ENCODE measurements at places on chromosomes 13 and 19.

DNA sequence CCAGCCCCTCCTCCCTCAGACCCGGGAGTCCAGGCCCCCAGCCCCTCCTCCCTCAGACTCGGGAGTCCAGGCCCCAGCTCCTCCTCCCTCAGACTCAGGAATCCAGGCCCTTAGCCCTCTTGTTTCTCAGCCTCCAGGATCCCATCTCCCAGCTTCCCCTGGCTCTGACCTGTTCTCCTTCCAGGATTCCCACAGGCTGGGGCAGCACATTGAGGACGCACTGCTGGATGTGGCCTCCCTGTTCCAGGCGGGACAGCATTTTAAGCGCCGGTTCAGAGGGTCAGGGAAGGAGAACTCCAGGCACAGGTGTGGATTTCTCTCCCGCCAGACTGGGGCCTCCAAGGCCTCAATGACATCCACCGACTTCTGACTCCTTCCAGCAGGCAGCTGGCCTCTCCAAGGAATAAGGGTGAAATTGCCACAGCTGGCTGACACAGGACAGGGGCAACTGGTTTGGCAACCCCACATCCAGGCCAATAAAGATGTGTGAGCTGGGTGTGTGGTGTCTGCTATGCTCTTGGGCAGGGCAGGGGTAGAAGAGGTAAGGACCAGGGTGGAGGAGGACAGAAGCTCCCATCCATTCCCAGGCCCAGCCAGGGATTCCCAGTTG is 22.4 kb downstream of the CPT1C start:
- no peak for DNase-seq

DNA sequence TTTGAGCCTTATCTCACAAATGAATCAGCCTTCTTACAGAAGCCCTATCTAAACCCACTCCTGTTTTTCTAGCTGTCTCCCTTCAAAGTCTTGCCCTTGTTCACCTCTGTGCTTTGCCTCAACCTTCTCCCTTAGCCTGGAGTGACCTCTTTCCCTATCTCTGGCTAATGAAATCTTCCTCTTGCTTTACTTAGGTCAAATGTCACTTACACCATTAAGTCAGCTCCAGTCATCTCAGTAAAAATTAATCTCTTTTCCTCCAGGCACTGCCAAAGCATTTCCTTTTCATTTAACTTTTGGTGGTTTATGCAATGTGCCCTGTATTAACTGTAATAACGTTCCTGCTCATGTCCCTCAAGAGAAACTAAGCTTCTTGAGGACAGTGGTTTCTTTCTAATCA is 596.5 kb upstream of the MIR17HG start:
- no peak for DNase-seq

DNA sequence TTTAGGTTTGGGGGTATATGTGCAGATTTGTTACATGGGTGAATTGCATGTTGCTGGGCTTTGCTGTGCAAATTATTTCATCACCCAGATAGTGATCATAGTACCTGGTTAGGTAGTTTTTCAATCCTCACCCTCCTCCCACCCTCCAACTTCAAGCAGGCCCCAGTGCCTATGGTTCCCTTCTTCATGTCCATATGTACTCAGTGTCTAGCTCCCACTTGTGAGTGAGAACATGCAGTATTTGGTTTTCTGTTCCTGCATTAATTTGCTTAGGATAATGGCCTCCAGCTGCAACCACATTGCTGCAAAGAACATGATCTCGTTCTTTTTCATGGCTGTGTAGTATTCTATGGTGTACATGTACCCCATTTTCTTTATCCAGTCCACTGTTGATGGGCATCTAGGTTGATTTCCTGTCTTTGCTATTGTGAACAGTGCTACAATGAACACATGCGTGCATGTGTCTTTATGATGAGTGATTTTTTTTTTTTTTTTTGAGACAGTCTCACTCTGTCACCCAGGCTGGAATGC is 42.9 kb upstream of the POMP start:
- DNase-seq = peak; percentile 58

GRCh38 chr19:57557659-57558058 is 2.0 kb downstream of the ZNF550 start:
- DNase-seq = no peak

DNA sequence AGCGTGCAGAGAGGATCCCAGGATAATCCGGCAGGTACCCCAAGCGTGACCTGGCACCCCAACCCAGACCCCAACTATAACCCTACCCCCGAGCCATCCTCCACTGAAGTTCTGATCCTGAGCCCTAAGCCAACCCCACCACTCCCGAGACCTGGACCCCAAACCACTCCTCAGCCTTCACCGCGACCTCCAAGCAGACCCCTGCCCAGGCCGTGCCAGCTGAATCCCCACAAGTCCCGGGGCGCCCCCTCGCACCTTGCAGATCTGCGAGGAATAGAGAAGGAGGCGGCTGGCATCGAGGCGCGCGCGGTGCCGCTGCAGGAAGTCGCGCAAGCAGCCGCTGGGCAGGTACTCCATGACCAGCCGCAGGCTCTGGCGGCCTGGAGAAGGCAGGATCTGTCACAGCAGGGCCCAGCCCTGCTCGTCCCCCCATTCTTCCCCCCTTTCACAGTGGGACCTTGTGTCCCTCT is 10.1 kb upstream of the INSL3 start:
- DNase-seq = no peak

GRCh38 chr19:56917529-56917928 is 77.0 kb upstream of the PEG3 start:
- no peak for DNase-seq

DNA sequence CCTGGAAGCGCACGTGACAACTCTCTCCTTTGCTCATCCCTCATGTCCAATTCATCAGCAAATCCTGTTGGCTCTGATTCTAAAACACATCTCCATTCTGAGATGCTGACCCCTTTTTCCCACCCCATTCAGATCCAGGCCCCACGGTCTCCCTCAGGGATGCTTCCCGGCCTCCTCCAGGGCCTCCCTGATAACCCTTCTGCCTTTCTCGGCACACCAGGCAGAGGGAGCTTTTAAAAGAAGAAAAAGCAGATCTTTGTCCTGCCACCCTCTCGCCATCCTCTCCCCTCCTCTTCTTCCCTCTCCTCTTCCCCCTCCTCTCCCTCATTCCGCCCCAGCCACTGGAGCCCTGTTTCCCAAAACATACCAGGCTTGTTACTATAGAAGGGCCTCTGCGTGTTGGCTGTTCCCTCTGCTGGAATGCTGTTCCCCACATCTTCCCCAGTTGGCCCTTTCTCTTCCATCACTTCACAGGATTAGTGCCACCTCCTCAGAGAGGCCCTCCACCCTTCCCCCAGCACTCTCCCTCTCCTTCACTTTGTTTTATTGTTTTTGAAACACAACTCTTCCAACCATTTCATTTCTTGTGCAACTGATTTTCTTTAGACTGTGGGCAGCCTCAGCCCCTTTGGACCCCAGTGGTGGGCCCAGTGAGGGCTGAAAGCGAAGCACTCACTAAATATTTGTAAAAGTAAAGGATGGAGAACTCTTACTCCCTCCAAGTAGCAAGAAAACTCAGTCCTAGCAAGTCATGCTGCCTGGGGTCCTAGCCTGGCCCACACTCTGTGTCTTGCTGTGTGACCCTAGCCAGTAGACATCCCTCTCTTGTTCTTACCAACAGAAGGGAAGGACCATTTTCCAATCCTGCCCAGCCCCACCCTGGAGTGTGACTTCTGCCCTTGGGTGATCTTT is 2.5 kb upstream of the CRLF1 start:
- no peak for DNase-seq

- no peak for DNase-seq
Measured at GRCh38 chr19:46975011-46975924, 44.4 kb upstream of the NPAS1 start.

GRCh38 chr13:62432295-62432694 is 1016.6 kb upstream of the PCDH20 start:
- no peak for DNase-seq

DNA sequence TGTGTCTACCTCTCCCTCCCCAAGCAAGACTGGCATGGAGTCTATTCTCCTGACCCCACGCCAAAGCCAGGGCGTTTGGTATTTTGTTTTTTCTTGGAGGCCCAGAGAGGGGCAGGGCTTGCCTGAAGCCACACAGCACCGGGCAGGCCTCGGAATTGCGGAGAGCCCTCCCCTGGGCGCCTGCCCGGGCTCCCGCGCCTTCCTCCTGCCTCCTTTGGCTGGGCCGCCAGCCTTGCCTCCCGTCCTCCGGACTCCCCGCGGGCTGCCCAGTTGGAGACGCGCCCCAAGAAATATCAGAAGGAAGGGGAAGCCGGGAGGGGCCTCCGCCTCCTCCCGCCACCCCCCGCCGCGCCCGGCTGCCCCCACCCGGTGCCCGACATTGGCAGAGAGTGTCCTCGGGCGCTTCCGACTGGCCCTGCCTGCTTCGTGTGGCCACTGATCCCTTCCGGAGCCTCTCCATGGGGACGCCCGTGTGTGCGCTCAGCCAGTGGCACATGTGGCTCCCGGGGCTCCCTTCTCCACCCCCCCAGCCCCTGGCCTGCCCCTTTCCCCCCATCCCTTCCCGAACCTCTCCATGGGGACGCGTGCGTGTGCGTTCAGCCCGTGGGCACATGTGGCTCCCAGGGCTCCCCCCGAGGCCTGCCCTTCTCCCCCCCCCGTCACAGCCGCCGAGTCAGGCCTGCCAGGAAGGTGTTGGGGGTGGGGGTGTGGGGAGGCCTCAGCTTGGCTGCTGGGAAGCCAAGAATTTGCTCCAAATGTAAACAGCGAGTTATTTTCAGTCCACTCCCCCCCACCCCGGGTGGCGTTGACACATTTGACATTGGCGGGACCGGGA is 37.3 kb downstream of the NFIC start:
- DNase-seq = no peak

- DNase-seq = no peak
Measured at GRCh38 chr13:76684336-76684735, 201.9 kb downstream of the KCTD12 start.

- no peak for DNase-seq
Measured at GRCh38 chr13:83333614-83334388, 548.5 kb downstream of the SLITRK1 start.

DNA sequence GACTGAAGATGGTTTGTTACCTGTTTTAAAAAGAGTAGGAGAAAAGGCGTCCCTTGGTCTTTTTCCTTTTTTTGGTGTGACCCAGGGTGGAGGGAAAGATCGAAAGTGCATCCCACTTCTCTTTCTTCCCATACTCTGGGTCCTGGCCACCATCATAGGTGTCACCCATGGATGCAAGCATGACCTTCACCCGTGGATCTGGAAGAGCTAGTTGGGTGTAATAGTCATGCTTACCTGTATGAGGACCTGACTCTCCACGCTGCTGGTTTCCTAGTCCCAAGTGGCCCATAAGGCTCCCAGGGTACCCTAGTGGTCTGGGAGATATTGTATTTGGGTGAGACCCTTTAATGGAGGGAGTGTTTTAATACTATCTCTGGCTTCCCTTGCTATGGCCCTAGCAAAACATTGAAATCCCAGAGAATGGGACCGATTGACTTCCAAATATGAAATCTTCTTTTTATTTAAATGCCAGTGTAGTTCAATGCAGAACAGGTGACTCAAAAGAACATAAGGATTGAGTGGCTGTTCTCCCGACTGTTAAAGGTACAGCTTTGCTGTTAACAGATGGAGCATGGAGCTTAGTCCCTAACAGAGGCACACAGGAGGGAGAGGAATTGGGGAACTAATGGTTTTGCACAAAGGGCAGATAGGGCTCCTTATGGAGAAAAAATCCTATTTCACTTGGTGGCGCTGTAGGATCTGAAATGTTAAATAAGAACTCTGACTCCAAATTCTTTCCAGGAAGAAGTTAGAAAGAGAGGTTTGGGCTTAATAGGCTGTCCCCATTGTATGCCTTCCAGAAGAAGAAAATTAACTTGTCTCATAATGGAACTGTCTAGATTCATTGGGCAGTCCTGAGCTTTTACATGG is 7.0 kb upstream of the ZNF550 start:
- peak; percentile 18 for DNase-seq

DNA sequence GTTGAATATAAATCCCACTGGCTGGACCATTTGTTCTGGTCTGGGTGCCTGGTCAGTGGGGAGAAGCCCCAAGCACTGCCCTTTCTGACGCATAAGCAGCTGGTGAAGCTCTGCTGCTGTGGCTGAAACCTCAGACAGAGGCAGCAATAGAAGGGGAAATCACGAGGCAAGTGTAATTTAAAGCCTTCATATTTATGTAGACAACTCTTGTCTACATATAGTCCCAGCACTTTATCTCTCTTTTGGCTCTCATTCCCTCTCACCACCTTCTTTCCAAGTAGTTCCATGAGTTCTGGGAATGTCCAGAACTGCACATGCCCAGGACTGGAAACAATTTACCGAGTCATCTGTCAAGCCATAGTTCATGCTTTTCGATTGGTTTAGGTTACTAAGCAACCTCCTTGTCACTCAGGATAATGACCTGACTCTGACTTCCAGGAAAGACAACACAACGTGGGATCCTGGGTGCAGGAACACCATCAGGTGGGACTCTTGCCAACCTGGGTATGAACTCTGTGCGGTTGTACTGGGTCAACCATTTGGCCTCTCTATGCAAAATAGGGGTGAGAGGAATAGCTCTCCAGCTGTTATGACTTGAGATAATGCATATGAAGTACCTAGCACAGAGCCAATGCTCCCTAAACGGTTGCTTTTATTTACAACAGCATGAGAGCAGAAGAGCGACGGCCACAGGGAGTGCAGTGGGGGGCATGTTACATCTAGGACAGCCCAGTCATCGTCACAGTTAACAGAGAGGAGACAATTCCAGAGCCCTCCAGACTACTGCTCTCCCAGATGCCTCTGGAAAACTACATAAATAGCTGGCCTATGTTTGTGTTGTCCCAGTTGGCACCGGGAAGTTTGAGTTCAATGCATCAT is 321.9 kb downstream of the FOXO1 start:
- DNase-seq = no peak

- no peak for DNase-seq
Measured at GRCh38 chr13:97914540-97914939, 38.9 kb upstream of the IPO5 start.

DNA sequence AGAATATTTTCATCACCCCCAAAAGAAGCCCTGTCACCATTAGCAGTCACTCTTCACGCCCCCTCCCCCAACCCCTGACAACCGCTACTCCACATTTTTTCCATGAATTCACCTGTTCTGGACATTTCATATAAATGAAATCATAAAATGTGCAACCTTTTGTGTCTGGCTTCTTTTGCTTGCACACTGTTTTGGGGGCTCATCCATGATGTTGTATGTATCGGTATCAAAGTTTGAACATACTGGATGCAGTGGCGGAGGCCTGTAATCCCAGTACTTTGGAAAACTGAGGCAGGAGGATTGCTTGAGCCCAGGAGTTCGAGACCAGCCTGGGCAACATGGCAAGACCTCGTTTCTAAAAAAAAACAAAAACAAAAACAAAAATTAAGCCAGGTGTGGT is 7.2 kb downstream of the GADD45B start:
- no peak for DNase-seq

GRCh38 chr13:45809801-45810394 is 41.7 kb downstream of the SIAH3 start:
- DNase-seq = peak; percentile 1

- DNase-seq = no peak
Measured at GRCh38 chr19:39064405-39064804, 19.8 kb upstream of the ACP7 start.

- DNase-seq = no peak
Measured at GRCh38 chr13:72505376-72505775, 222.1 kb downstream of the MZT1 start.

Data from inflammatory macrophage treated with lipopolysaccharide for 4 hours (primary cell).